Right renal cortex interstitium (tissue), 3 donors: ENCODE measurements at places on chromosomes 2 and 18. TPM values are rescaled to one million over a fixed set of nuclear protein-coding genes. Genes with fewer than 3 reads are reported as not detected.

Gene MEP1B
- polyA plus RNA-seq, result 0.21 TPM

DNA sequence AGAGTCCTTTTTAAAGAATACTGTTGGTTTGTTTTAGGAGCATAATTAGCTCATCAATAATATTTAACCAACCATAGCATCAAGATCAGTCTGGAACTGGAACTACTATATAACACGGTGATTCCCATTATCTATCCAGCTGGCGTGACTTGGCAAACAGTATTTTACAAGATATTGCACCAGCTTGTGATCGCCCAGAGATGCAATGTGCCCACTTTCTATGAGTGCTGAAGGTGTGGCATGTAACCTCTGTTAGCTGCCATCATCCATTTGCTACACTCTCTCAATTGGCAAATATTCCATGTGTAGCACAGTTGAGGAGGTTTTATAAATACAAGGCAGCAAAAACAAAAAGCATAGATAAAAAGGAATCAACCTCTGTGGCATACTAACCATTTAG lies 64.9 kb downstream of the FIGN start:
- no peak for DNase-seq

Gene VSNL1
- 4.6 TPM for polyA plus RNA-seq

DNA sequence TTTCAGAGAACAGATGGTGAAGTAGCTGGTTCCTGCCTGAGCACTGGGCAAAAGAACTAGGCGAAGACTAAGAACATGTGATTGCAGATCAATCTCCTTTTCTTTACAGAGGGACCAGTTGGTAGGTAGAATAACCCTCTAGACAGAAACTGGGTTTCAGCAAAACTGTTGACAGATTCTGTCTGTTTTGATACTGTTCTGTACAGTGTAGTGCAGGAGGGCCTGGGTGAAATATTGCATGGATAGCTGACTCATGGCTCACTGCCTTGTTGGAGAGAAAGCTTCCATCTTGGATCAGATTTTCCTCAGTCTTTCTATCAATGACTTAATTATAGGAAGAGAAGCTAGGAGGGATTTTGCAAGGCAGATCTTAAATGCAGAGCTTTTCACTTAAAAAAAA lies 95.8 kb downstream of the ZNF532 start:
- DNase-seq, result no peak

Gene SCN2A
- polyA plus RNA-seq, result 2.0 TPM

DNA sequence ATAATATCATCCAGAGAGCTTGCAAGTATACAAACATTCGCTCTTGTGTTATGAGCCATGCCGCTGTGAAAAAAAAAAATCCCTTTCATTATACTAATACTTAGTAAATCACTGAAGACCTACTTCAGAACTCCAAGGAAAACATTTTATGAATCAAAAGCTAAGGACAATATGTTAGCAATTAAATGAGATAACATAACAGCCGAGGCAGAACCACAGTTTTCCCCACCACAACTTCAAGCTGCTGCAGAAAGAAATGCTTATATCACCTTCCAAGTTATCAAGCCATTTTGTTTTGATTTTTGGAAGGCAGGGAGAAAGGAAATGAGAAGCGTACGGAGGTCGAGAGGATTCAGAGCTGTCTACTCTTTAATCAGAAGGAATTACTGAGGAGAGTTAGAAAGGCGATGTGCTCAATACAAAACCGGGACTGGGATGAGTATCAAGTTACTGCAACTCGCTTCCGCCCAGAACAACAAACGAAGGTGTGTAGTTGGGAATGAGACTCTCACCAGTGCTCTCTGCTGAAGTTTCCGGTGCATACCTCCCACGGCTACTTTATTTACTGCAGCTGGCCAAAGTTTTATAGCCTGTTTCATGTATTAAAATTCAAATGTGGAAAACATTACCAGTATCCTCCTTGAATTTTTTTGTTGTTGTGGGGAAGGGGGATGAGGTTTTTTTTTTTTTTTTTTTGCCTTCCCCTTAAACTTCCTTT lies 292.2 kb upstream of the CCDC68 start:
- DNase-seq, result no peak

DNA sequence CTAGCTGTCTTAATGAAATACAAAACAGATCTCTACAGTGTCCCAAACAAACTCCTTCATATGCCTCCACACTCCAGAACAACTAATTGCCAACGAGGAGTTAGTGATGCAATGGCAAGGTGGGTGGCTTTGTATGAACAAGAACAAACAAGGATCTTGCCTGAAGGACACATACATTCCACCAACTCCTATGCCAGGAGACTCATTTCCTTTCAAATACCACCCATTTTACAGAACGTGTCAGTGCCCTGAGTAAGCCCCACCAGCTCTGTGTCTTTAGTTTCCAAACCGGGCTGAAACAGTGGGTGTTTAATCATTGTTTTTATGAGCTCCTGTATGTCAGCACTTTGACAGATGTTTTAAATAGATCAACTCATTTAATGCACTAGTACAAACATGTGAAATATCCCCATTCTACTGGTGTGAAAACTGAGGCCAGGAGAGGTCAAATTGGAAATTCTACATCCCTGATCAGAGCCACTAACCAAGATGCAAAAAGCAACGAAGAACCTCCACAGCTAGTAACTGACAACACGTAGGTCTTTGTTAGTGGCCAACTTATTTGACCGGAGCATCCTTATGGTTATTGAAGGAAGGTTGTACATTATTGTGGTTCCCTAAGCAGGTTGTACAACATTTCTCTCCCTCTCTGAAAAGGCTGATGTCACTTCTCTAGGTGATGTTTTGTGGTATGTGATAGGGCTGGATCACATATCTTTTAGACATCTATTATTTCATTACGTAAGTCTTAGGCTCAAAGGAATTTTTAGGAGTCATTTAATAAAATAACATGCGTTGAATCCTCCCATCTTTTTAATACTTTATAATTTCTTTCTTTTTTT lies 534.9 kb upstream of the TNP1 start:
- no peak for DNase-seq

DNA sequence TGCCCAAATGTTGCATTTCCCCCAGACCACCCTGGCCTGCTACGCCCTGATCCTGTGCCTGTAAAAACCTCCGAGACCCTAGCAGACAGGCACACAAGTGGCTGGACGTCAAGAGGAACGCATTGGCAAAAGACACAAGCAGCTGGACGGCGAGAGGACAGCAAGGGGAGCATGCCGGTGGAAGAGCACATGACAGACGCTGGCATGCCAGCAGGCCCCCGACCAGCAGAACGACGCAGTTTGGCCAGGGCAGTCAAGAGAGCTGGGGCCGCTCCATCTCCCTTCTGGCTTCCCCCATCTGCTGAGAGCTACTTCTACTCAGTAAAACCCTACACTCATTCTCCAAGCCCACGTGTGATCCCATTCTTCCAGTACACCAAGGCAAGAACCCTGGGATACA lies 42.1 kb downstream of the SAP130 start:
- no peak for DNase-seq

Gene PIK3C3
- polyA plus RNA-seq, result 83.9 TPM

DNA sequence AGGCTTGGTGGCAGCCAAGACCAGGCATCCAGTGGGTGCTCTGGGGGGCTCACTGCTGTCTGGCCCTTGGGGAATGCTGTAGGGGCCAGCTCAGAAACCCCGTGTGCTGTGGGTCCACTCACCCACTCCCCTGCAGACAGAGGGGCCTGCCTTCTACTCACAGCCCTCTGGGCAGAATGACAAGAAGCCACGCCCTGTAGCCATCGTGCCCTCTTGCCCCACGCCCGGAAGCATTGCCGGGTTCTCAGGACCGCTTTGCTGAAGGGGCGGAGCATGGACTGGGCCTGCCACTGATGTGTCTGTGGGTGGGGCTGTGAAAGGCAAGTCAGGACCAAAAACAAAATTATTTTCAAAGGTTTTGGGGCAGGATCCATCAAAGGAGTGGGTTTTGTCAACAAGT lies 27.8 kb downstream of the GLI2 start:
- no peak for DNase-seq

DNA sequence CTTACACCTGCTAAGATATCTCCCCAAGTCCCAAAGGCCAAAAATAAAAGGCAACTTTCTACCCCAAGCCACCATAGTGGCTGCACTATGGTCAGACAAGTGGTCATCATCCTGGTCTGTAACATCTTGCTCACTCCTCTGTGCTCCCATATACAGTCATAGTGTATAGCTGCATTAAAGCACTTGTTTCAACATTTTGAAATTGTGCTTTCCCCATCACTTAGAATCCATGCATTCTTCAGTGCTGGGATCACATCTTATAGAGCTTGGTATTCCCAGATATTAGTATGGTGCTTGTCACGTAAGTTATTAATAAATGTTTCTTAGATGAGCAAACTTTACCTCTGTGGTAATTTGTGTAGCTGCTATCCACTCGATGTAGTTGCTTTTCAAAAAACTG lies 40.4 kb upstream of the CDC42EP3 start:
- no peak for DNase-seq

DNA sequence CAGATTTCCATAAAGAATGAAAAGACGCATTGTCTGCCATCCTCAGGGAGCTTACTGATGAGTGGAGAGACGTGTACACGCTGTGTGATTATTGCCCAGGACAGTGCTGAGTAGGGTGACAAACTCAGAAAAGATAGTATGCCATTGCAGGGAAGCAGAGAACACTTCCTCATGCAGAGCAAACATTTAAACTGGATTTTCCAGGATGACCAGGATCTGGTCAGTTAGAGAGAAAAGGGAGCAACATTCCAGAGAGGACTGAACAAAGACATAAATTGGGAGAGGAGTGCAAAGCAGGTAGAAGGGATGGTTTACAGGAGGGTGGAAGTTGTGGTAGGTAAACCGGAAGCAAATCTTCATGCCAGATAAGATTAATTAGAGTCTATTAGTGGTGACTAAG lies 2.3 kb downstream of the SLC9A2 start:
- DNase-seq, result no peak

Gene CDK5R2
- not detected for polyA plus RNA-seq

DNA sequence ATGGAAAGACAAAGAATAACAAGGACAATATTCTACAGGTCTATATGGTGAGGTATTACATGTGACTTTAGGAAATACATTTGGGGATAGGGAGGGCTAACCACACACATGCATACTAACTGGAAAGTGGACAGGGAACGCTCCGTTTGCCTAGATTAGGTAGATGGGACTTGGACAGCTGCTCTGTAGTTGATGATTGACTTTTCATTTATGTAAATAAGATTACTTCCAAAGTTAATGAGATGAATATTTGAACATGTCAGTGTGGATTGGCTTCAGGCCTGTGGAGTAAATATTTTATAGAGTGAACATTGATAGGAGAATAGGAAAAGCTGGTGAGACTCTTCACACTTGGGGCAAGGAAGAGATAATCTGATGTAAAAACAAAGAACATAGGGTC lies 142.0 kb downstream of the NCK2 start:
- no peak for DNase-seq

DNA sequence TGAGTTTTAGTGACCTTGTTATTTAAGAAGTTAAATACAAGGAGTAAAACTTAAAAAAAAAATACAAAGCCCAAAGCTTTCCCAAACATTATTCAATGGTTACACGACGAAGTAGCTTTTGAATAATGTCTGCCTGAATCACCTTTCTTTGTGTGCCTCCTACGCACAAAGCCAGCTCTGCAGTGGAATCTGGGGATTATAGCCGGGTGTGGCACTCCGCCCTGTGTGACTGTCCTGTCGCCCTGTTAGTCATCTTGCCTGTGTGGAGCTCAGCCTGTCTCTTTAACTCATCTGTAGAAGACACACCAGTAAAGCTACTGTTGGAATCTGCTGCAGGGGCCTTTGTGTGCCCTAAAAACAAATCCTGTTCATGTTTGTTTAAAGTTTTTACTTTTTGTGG lies 79.4 kb upstream of the TCF7L1 start:
- DNase-seq, result no peak

Gene CFAP65
- 0.40 TPM for polyA plus RNA-seq

Gene MSGN1
- polyA plus RNA-seq, result not detected

DNA sequence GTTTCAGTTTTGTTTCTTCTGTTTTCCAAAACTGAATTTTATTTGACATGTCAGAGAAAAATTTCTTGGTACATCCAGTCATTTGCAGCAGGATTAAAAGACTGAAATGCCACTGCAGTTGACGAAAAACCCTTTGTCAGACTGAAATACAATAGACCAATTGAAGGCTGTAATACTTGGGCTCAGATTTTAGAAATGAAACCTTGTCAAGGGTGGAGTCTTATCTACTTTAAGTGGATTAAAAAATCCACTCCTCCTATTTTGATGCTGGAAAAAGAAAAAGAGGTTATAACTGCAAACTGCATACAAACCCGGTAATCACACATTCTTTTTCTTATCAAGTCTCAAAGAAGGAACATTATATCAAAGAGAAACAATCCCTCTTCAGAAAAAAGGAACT lies 80.2 kb upstream of the NEUROD1 start:
- no peak for DNase-seq

- DNase-seq, result no peak
These were observed 38.6 kb downstream of the FEZ2 start for GRCh38 chr2:36559221-36559942.

GRCh38 chr18:35953688-35954087 lies 18.8 kb upstream of the RMP24 start:
- no peak for DNase-seq

Gene GPAT2
- polyA plus RNA-seq, result 2.3 TPM

DNA sequence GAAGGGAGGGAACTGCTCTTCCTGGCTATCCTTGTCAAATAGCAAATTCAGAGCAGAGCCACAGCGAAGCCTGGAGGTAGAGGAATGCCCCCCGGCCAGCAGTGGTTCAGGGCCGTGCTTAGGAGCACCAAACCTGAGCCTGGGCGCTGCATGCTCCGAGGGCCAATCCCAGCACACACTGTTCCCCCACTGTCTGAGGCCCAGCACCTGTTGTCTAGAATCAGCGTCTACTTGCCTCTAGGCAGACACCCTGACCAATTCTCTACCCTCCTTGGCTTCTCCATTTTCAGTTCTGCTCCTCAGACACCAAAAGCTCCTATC lies 177.6 kb upstream of the PKDCC start:
- no peak for DNase-seq

Gene ABCB11
- 0.01 TPM for polyA plus RNA-seq

Gene CPO
- polyA plus RNA-seq, result 1.6 TPM

GRCh38 chr2:46632349-46632748 lies 153.0 kb downstream of the TMEM247 start:
- DNase-seq, result no peak

GRCh38 chr18:48902023-48902855 lies 48.5 kb downstream of the SMAD7 start:
- peak; percentile 73 for DNase-seq

DNA sequence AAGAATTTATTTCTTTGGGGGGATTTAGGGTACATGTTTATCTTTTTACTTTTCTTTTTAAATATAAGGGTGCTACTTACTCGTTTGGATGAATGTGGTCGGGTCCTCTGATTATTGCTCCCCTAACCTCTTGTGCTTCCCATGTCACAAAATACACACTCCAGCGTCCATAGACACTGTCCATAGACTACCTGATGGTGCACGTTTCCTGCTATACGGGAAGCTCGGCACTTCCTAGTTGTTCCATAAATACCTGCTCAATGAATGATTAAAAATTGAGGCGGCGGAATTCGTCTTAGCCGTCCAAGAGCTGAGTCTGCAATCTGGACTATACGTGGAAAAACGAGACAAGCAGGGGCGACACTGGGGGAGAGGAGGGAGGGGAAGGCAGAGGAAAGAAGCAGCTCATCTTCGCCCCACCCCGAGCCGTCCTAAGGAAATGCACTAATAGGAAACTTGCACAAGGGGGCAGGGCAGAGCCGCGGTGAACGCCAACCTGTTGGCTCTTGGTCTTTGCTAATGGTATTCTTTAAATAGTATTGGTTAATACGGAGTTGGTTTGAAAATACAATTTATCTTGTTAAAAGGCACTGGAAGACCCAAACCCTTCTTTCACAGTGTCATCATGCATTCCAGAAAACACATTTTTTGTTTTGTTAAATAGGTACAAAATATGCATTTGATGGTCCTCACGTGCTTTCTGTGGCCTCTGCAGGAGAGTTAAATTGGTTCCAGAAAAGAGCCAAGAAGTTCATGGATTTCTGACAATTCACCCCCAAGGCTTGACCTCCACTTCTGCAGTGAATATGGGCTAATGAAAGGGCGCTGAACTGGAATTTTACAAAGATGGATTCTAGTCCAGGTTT lies 73.0 kb upstream of the KCTD1 start:
- no peak for DNase-seq
